ENCODE measurements at places on chromosomes 2 and 18.

GRCh38 chr18:3329872-3330271 lies 67.9 kb downstream of the MYL12B start:
- no peak for DNase-seq

DNA sequence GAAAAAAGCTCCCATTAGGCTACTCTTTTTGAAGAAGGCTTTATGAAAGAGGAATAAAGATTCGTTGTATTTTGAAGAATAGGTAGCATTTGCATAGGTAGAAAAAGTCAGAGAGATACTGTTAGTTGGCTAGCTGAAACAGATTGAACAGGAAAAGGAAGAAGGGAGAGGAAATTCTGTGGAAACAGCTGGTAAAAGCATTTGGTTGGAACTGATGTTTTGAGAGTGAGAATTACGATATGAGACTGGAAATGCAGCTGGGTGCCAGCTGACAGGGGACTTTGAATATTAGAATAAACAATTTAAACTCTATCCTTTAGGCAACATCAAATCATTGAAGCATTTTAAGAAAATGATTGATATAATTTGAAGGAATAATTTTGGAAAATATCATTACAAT lies 96.7 kb upstream of the CNTNAP5 start:
- DNase-seq = no peak

DNA sequence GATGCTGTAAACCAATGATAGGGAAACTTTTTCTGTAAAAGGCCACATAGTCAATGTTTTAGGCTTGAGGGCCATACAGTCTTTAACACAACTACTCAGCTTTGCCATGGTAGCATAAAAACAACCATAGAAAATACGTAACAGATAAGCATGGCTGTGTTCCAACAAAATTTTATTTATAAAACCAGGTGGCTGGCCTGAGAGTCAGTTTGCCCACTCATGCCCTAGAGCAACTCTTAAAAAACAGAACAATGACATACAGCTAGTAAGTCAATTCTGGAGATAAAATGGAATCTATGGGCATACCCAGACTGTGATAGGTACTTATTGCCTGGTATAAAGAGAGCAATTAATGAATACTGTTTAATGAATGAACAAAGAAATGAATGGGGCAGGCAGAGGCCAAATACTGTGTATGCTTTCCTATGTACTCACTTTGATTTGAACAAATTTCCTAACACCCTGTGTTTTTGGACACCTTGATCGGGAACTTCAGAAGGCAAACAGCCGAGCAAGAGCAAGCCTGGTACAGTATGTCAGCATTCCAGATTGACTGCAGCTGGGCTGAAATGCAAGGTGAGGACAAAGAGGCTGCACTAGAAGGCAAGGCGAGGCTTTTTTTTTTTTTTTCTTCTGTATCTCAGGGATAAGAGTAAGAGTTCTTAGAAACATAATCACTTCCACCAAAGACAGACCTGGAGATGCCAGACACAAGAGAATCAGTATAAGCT lies 315.3 kb downstream of the CLIP4 start:
- DNase-seq = no peak

DNA sequence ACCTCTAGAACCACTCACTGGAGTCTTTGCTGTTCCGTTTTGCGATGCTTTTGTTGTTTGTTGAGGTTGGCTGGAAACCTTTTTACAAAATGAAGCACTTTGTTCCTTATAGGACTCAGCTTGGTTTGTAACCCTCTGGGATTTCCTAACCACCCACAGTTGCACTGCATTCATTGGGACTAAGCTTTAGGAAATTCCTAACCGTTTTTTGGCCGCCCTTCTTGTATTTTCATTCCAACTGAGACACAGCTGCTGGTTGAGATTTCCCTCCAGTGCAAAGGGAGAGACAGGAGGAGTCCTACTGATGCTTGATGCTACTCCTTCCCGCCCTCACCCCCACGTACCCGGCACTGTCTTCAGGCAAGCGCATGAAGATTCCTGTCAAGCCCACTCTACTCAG lies 6.1 kb upstream of the DIPK1C start:
- DNase-seq = no peak

- DNase-seq = no peak
Observed at GRCh38 chr2:238704471-238705225, 143.2 kb upstream of the TWIST2 start.

DNA sequence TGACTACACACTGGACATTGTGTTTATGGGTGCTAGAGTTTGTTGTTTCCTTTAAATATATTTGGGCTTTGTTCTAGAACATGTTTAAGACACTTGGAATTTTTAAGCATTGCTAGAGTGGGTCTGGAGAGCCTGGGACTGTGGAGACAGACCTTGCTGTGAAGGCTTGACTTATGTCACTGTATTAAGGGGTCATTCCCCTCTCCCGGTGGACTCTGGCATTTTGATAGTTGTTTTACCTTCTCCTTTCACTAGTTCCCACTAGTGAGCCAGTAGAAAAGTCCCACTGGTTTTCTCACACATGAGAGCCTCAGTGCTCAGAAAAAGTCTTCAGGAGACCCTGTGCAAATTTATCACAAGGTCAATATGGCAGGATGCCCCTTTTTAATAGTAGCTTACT lies 18.6 kb downstream of the ADNP2 start:
- DNase-seq = no peak

GRCh38 chr18:52678034-52678433 lies 338.0 kb downstream of the DCC start:
- no peak for DNase-seq

DNA sequence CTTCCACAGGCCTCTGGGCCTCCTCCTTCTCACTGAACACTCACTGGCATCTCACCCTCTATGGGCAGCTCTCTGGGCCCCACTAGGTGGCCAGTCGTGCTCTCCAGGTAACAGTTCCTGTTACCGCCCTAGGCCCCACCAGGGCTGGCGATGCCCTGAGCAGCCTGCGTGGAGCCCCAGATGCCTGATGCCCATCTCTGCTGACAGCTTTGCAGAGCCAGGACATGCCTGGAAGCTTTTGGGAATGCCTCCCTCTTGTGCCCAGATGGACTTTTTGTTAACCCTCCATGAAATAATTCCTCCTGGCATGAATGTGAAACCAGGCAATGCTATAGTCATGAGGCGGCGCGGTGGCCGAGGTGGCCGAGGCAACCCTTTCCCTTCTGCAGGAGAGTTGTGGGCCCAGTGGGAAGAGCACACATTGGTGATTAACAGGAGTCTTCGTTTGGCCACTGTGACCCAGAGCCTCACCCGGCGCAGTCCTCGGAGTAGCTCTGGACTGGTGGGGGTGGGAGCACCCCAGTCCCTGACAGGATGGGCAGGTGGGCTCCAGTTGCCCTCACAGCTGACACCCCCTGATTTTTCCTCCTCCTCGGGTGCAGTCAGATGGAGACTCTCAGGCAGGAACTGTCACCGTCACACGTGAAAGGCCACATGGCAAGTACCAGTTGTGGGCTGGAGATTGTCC lies 80.0 kb downstream of the SH3BP4 start:
- no peak for DNase-seq

DNA sequence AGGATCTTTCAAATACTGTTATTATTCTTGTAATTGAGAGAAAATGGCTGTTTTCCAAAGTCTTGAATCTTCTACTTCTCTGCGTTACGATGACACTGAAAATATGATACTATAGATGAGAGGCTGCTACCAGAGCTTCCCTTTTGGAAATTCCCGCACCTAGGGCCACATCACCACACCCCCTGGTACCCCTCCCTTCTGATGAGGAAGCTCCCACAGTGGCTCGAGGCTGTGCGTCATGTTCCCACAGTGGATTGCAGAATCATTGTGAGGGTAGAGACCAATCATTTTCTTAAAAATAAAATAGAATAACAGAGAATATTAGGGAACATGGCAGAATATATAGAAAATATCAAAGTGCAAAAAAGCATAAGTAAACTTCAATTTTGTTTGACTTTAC lies 268.9 kb upstream of the SMIM21 start:
- DNase-seq = no peak

DNA sequence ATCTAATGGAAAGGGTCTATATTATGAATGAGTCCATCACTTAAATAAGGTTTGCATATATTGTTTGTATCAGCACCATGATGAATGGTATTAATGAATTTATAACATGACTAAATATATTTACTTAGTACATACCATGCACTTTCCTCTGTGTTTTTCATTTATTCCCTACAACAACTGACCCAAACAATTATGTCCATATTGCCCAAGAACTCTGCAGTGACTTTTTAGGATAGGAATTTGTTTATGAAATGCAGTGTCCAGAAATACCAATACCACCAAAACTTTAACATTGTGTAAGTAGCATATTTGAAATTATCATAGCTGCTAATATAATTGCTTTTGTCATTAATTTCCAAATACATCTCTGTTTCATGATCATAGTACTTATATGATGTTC lies 119.7 kb downstream of the WDR7 start:
- no peak for DNase-seq

GRCh38 chr2:171595456-171595855 lies 73.2 kb downstream of the CYBRD1 start:
- no peak for DNase-seq

GRCh38 chr2:48440103-48440390 lies 89.9 kb upstream of the STON1 start:
- no peak for DNase-seq

- no peak for DNase-seq
Observed at GRCh38 chr18:10798727-10799550, 273.1 kb downstream of the NAPG start.

DNA sequence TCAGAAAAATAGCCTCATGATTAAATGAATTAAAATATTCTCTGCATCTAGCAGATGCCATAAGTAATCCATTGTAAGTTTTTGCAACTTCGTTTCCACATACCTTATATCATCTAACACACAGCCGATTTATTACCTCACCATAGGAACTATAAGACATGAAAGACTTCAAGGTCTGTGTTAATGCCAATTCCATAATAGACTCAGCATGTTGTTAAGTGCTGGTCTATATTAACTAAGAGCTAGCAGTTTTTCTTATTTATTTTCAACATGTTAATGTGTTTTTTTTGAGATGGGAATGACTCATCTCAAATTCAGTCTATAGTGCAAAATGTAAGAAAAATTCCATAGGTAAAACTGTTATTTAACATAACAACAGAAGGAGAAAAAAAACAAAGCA lies 243.9 kb upstream of the GULP1 start:
- no peak for DNase-seq

DNA sequence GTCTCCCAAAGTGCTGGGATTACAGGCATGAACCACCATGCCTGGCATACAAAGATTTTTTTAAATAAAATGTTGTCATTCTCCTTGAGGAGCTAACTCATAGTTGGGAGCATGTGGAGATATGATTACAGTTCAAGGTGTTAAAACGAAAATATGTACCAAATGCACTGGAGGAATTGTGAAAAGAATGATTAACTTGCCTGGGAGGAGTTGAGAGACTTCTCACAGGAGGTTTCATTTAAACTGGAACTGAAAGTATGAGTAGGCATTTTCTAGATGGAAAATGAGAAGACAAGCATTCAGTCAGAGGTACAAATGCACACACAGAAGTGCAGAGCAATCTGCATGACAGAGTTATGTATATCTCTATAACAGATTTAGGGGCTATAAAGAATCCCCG lies 126.6 kb upstream of the PDE1A start:
- DNase-seq = no peak

DNA sequence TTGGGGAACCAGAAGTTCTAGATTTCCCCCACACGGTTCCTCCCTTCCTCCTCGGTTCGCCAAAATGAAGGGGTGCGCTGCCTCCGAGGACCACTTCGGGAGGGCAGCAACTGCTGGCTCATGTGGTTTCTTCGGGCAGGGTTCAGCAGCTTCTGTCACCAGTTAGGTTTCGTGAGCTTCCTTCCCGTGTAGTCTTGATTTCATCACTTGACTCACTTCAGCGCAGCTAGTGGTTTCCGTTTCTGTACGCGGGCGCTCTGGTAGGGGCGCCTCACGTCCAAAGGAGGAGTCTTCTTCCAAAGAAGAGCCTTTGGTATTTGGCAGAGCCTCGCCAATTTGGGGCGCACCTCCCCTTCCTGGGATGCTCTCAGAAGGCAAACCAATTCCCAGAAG lies 485 bp upstream of the GALNT3 start:
- DNase-seq = no peak

- no peak for DNase-seq
Observed at GRCh38 chr2:98134172-98135005, 47.4 kb downstream of the VWA3B start.

DNA sequence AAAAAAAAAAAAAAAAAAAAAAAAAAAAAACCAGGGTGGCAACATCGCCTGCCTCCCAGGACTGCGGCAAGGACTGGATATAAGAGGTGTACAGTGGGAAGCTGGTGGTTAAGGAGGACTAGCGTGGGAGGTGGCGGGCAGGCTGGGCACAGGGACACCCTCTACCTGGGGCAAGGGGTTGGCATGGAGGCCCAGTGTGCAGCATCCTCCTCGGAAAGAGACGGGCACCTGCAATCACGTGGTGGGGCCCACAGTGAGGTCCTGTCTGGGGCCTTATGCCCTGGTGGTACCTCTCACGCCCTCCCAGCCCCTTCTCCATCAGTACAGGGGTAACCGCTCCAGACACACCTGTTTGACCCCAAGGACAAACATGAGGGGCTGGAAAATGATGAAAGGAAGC lies 27.9 kb downstream of the PXDN start:
- no peak for DNase-seq

DNA sequence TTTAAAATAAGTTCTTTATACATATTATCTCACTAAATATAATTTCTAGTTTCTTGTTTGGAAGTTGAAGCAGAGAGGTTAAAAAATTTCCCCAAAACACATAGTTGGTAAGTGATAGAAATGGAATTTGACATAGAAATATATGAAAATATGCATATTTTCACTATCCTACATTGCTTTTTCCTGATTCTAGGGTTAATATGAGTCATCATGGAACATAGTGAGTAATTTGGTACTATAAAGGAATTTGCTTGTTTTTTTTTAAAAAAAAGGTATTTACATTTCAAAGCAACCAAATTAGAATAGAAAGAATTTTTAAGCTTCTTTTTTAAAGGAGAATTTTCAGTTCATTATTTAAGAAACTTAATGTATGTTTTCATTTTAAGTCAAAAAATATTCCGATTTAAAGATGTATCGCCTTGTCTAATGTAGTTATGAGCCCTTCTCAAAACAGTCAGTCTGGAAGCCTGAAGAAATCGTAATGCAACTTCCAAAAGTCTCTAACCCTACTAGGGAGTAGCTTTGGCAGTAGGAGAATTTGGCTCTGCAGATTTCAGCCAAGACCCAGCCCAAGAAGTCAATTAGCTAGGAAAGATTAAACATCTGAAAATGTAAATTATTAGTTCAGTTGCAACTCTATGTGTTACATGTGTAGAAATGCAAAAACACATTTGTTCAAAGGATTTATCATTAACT lies 147.3 kb downstream of the RDH14 start:
- no peak for DNase-seq

DNA sequence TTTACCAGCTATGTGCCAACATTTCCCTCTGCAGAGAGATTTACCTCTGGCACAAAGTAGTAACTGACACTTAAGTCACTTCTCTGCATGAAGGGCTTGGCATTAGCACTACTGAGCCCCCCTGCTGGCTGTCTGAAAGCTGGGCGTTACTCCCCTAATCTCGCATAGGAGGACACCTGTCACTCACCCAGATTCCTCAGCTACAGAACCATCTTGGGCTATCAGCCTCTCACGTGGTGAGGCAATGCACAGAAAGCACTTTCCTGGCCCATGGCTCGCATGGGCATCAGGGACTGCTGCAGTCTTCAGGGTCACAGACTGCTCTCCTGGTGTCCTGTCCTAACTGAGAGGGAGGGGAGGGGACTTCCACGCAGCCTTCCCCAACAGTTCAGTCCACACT lies 12.0 kb downstream of the SERPINE2 start:
- DNase-seq = no peak

- DNase-seq = no peak
Observed at GRCh38 chr2:230869914-230870543, 5.3 kb downstream of the ITM2C start.

GRCh38 chr2:238122287-238123217 lies 15.9 kb upstream of the KLHL30 start:
- no peak for DNase-seq

- DNase-seq = no peak
Observed at GRCh38 chr2:124049136-124049535, 24.0 kb downstream of the CNTNAP5 start.
